ENCODE measurements at places on chromosomes 2 and 18.
A peak's percentile ranks its signal among the peaks of the same experiment; 100 is the strongest.

- DNase-seq: no peak
These were observed 66.3 kb upstream of the GLI2 start for GRCh38 chr2:120669121-120669952.

DNA sequence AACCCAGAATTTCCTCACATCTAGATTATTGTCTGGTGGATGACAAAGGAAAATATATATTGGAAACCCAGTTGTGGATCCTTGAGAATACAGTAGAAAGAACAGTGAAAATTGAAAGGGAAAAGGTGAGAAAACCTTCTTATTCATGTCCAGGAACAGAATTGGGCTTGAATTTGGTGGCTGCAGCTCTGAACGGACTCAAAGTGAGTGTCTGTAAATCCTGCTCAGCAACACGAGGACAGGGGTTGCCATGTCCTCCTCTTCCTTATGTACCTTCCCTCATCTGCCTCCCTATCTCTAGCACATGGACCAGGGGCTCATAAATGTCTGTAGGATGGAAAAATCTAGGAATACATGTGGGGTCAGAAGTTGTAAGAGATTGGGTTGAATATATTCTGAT, 152.2 kb downstream of the RPIA start:
- no peak for DNase-seq

GRCh38 chr2:20415511-20415918, 31.4 kb upstream of the RHOB start:
- DNase-seq: no peak

DNA sequence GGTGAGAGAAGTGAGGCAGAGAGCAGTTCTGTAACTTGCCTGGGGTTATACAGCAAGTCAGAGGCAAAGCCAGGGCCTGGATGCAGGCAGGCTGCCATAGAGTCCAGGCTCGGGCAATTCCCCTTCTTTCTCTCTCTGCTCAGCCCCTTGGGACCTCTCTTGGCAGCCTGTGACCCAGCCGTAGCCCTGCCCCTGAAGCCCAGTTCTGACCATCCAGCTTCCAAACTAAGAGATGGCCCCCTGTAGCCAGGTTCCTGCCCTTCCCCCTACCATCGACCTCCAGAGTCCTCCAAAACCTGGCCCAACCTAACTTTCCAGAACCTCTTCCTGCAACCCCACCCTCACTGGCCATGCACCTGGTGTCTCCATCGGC, 201.2 kb downstream of the CTIF start:
- DNase-seq: no peak

GRCh38 chr18:3870914-3871313, 420.9 kb downstream of the TGIF1 start:
- no peak for DNase-seq

DNA sequence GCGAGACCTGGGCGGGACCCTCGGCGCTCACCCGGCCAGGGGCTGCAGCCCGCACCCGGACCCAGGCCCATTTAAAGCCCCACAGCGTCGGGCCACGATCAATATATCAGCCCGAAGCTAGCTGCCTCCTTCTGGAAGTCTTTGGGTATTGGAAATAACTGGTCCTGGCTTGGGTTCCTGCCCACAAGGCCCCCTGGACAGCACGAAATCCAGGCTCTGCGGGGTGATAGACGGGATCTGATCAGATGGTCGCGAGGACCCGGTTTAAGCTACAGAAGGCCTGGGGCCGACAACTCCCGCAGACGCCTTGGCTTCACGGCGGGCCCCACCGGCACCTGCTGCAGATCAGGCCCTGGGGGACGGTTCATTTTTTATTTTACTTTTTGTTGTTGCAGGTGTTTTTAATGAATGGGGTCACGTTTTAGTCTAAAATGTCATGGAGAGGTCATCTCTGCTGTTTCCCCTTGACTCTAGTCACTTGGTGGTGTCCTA, 362 bp upstream of the PSTPIP2 start:
- no peak for DNase-seq

- DNase-seq: no peak
These were observed 142.0 kb upstream of the DNMT3A start for GRCh38 chr2:25483607-25484266.

DNA sequence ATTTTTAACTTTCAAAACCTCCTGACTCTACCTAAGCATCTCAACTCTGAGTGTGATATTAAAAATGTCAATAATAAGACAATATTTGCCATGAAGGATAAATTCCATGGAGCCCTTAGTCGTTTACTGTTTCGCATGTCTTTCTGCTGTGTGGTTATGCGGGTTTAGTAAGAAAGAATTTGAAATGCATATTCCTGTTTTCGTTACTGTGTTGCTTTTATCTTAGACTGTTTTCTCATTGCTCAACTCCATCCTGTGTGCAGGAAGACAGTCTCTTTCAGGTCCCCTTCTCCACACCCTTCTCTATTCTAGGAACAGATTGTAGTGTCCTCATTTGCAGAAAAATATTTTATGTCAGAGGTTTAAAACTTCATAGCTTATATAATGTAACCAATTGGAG, 82.5 kb upstream of the MAP3K20 start:
- DNase-seq: no peak

DNA sequence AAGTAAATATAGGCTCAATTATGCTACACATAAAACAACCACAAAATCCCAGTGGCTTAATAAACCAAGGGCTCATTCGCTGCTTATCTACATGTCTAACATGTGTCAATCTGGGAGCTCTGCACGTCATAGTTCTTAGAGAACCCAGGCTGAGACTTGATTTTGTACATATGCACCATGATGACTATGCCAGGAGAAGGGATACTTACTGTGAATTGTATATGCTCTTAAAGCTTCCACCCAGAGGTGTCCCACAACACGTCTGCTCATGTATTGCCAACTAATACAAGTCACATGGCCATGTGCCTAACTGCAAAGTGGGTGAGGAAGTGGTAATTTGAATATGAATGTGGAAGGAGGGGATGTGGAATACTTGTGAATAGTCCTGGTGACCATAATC, 262.1 kb downstream of the CPS1 start:
- no peak for DNase-seq

DNA sequence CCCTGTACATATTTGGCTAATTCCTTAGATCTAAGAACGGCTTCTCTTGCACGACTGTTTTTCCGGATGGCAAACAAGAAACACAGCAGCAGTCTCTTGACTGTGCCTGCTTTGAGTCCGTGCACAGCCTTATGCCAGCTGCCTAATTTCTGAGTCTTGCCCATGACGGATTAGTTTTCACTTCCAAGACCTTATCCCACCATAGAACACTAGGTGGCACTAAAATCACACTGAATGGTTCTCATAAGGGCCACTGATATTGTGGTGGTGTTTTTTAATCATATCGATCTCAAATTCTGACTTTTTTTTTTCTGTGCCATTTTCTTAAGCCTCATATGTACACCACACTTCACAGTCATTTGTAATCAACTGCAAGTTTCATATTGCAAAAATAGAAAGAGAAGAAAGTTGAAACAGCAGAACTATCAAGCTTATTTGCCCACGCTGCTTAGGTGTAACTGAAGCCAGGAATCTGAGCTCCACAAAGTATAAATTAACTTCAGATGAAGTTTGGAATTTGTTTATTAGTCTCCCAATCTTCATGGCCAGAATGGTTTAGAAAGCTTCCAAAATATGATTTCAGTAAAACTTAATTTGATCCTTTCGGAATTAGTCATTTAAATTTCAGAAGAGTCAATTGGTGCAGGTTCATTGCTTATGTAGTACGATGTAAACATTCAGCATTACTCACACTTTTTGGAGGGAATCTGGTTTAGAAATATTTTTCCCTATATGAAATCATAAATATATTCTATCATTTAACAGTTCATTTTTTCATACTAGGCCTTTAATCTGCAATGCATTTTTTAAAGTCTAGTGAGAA, 45.5 kb upstream of the SCN7A start:
- peak; percentile 9 for DNase-seq

DNA sequence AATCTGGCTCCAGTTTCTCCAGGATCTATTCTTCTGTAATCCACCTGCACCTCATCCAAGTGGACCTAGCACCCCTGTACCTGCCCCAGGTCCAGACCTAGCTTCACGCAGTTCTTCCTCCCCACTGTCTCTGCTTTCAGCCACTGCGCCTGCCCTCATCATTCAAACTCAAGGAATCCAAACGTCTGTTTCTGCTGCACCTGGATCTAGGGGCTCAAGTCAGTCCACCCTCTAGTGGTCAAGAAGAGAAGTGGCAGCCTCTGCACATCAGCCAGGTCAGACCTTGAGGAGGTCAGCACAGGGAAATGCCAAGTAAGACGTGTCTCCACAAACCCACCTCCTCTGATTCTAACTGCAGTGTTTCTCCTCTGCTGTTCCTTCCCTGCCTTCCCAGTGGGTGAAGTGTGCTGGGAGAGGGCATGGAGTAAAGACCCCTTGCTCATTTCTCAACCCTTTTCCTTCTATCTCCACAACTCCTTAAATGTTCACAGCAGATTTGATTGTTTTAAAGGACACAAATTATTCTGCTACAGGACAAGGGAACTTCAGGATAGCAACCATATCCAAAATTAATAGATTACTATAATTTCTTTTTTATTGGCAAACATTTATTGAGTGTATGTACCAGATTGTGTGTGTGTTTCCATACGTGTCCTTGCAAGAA, 8.6 kb upstream of the RNF152 start:
- peak; percentile 30 for DNase-seq

- DNase-seq: no peak
These were observed 29.2 kb downstream of the ANKRD44 start for GRCh38 chr2:197281421-197281820.

DNA sequence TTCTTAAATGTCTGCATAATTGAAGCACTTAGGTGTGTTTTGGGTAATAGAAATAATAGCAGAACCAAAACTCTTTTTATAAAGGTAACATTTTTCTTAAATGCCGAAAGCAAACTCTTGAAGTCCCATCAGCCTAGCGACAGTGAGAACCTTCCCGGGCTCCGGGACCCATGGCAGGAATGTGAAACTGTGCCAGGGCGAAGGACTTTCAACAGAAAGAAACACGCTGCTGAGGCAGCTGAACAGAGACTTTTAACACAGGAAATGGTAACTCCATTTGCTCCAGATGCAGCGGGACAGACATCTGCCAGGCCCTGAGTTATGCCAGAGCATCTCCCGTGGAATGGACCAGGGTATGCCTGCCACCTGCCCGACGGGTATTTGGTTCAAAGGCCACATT, 34.3 kb downstream of the SALL3 start:
- no peak for DNase-seq

DNA sequence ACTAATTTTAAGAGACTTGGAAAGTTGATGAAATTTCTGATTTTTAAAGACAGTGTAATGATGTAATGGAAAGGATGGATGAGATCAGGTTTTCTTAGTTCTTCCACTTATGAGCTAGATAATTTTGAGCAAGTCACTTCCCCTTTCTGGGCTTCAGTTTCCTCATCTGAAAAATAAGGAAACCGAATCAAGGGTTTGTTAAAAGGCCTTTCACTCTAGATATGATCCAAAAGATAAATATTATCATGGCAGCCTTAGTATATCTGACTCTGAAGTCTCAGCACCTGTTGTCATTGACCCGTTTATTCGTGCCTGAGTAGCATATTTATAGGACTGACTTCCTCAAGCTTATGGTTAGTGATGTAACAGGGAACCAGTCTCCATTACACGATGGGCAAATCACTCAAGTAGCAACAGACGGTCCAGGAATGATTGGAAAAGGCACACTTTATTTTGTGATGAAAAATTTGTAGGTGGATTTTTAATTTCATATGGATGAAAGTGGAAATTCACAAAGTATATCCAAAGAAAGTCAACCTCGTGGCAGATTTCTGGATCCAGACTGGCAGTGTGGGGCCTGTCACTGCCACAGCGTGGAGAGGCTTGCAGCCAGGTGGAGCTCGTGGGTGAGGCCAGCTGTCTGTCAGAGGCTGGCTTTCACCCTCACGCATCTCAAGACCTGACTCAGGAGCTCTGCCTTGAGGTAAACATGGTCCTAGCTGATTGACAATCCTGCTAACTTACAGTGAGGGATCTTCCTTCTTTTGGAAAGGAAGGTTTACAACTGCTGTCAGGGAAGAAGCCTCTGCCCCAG, 137.9 kb upstream of the CXCR4 start:
- no peak for DNase-seq

DNA sequence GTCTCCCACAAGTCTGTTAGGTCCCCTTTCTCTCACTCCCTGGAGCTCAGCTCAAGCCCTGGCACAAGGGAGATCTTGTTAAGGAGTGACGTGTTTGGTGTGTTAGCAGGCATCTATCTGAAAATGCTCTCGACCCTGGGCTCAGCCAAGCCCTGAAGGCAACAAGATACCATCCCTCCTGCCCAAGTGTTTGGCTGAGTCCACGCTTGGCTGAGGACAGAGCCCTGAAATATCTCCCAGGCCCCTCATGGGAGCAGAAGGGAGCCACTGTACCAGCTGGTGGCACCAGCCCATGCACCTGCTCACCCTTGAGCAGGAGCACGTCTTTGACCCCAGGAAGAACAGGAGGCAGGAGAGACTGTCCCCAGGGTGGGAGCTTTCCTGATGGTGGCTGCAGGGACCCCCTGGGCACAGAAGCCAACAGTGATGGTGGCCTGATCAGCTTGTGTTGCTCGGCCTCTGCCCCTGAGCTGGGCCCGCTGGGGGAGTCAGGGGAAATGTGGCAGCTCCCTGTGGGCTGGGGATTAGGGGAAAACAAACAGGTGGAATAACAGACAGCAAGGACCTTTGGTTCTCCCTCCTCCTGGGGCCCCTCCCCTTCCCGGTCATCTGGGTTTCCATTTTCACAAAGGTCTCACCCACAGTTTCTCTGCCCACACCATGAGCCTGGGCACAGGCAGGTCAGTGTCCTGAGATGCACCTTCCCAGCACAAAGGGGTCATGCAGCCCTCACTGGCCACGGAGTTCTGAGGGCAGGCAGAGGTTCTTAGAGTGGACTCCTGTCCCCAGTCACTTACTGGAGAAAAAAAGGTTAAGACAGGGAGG, 91.6 kb downstream of the RHOB start:
- no peak for DNase-seq

DNA sequence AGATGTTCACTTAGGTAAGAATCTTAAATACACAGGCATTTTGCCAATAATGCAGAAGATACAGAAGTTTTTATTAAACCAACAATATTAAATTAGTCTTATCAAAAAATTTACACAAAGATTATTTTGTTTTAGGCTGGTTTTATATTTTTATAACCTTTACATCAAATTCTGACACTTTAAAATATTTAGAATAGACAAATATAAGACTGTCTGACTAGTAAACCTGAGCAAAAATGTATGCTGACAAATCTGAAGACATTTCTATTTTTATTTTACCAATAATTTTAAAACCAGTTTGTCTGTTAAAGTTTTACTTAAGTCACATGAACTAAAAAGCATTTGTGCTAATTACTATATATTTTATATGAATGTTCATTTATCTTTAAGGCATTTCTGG, 72.1 kb upstream of the ZNF236 start:
- no peak for DNase-seq

- no peak for DNase-seq
These were observed 218.9 kb upstream of the COPS8 start for GRCh38 chr2:236866542-236867340.
